ENCODE measurements at places on chromosomes 3 and 15.

GRCh38 chr3:64144241-64144900 lies 80.9 kb downstream of the PRICKLE2 start:
- DNase-seq = no peak

GRCh38 chr3:194928831-194929577 lies 243.3 kb downstream of the FAM43A start:
- DNase-seq = no peak

DNA sequence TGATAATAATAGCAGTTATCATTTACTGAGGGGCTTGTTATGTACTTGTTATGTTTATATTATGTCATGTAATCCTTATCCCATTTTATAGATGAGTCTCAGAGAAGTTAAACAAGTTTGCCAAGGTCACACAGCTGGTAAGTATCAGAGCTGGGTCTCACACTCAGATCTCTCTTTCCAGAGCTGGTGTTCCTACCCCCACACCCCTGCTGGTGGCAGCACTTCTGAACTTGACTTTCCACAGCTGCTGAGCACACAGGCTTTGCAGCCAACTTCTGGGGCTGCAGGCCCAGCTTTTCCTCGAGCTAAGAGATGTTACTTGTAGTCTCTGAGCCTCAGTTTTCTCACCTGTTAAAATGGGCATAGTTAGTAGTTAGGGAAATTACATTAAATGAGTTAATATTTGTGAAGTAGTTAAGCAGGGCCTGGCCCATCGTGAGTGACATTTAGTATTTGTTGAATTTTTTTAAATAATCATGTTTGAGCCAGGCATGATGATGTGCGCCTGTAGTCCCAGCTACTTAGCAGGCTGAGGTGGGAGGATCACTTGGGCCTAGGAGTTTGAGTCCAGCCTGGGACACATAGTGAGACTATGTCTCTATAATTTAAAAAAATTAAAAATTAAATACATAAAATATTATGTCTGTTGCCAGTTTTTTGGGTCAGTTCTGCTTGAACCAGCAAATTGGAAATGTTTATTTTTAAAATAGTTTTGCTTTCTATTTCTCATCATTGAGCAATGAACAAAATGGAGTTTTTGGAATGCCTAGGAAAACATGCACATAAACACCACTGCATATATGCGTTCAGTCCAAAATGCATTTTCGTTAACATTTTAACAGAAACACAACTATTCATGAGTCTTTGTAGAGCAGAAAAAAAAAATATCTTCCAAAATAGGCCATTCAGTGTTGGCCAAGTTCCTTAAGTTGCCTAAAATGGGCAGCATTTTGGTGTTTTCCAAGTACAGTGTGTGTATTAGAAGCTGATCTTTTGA lies 87.3 kb downstream of the SMAD6 start:
- DNase-seq = no peak

GRCh38 chr3:190012314-190012782 lies 108.3 kb downstream of the P3H2 start:
- DNase-seq = no peak

DNA sequence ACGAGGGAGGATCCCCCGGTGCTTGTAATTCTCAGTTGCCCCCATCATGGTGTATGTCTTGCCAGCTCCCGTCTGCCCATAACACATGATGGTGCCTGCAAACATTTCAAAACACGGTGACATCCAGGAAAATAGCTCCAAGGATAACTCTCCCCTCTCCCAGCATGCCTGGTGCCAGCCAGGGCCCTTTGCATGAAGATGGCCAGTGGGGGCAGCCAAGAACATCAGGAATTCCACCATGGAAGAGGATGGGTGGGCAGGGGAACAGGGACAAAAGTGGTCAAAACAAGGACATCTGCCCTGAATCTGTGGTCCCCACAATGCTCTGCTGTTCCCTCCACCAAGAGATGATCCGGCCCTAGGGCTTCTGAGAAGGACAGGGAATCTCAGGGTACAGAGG lies 9.0 kb downstream of the KIF9 start:
- DNase-seq = no peak

- DNase-seq = no peak
Measured at GRCh38 chr3:134249935-134250716, 533 bp downstream of the RYK start.

- no peak for DNase-seq
Measured at GRCh38 chr15:28082891-28083684, 16.0 kb downstream of the OCA2 start.

GRCh38 chr3:11720304-11720898 lies 76.7 kb upstream of the VGLL4 start:
- no peak for DNase-seq

DNA sequence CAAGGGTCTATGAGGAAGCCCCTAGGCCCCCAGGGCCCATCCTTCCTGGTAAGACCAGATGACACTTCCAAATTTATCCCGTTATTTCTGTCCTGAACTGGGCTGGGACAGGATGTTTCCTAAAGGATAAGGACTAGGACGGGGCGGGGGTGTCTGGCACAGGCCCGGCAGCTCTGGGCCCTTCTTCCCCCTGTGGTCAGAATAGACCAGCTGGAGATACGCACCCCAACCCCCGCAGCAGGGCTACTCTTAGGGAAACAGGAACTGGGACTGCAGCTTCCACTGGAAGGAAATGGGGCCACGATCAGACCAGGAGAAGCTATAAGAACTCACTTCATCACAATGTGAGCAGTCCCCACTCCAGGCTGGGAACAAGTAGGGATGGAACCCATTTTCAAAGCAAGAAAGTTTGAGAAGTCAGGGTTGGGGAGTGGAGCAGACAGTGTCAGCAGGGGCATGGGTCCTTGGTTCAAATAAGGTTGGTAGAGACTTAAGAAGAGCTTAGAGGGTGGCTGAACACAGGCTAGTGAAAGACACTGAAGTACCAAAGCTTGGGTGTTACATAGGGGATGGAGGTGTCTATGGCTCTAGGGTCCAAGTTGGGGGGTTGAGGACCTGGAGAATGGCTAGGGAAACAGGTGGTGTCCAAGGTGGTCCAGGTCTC lies 1.1 kb downstream of the NCKIPSD start:
- no peak for DNase-seq

- no peak for DNase-seq
Measured at GRCh38 chr3:168248383-168249204, 152.9 kb upstream of the GOLIM4 start.
